ENCODE measurements at places on chromosomes 5 and 9.

GRCh38 chr5:141908796-141909195 is 14.9 kb upstream of the DELE1 start:
- no peak for DNase-seq

DNA sequence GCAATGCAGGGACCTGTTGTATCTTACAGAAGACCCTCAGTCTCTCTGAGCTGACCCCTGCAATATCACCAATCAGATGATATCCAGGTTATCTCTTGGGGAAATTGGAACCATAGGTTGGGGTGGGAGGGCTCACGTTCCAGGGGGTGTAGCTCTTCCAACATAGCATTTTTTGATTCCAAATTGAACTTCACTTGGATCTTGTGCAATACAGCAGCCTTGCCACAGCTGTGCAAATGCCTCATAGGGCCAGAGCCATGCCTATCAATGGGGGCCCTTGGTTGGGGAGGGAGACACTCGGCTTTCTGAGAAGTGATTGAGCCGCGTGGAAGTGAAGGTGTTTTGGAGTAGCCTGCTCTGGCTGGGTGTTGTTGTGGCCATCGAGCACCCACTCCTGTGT is 117.2 kb upstream of the PITX1 start:
- no peak for DNase-seq

- no peak for DNase-seq
Observed at GRCh38 chr5:53249529-53250200, 140.1 kb upstream of the MOCS2 start.

GRCh38 chr9:505741-506059 is 291.0 kb downstream of the DOCK8 start:
- no peak for DNase-seq

DNA sequence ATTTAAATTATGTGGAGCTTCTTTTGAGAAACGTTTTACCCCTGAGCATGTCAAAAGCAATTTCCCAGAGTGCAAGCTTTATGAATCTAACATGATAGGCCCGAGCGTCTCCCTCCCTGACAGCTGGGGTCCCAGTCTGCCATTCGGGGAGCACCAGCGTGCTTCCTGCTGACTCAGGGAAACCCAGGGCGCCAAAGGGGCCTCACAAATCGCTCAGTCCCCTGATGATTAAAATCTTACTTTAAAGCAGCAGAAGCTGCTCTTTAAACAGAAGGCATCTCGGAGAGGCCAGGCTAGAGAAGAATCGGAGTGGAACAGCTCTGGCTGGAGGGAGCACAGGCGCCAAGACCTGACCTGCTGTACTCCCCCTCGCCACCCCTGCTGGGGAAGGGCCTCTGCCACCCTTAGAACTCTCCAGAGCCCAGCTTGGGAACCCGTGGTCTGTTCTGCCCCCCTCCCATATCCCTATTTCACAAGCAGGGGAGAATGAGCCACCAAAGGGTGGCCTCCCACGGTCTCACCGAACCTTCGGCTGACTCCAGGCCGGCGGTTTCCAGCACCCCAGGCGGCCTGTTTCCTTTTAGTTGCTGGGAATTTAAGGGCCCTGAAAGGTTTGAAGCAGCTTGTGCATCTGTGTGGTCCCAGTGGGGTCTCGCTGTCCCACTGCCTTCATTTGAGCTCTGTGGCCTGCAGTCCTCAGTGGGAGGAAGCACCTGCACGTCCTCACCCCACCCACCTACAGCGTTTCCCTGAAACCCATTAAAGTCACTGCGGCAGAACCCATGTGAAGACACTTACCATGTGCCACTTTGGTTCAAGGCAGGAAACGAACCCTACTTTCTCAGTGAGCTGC is 147.6 kb downstream of the COL23A1 start:
- DNase-seq, result no peak

- DNase-seq, result no peak
Observed at GRCh38 chr9:12463641-12464040, 229.5 kb upstream of the TYRP1 start.

DNA sequence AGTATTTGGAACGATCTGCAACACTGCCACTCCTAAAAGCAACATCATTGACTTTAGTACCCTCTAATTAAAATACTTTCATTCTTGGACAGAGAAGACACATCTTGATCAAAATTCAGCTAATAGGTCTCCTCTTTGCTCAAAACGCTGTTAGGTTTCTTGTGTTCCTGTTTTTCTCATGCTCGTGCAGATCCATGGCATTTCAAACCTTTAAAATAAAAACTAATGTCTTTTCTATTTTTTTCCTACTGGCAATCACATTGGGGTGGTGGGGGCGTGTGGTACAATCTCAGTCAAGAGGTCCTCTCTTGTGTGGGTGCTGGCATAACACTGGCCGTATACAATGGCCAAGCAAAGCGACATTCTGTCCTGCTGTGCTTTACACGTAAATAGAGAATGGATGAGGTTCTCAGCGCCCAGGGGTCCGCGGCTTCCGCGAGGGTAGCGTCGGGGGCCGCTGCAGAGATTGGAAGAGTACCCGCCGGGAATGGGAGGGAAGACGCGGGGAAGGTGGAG is 315 bp upstream of the GPR150 start:
- no peak for DNase-seq

GRCh38 chr5:135891268-135891667 is 4.4 kb downstream of the IL9 start:
- DNase-seq, result no peak

- DNase-seq, result no peak
Observed at GRCh38 chr5:95027775-95028174, 257.1 kb downstream of the MCTP1 start.

DNA sequence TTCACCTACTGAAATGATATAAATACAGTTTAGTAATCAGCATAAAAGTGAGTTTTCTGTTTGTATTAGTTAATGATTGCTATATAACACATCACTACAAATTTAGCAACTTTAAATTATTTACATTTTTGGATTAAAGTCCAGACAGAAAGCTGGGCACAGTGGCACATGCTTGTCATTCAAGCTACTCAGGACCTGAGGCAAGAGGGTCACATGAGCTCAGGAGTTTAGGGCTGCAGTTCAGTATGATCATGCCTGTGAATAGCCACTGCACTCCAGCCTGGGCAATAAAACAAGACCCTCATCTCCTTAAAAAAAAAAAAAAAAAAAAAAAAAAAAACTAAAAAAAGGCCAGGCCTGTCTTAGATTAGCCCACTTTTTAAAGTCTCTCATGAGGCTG is 273.6 kb upstream of the CTNND2 start:
- DNase-seq, result no peak
